ENCODE measurements at places on chromosomes 12 and 14.

DNA sequence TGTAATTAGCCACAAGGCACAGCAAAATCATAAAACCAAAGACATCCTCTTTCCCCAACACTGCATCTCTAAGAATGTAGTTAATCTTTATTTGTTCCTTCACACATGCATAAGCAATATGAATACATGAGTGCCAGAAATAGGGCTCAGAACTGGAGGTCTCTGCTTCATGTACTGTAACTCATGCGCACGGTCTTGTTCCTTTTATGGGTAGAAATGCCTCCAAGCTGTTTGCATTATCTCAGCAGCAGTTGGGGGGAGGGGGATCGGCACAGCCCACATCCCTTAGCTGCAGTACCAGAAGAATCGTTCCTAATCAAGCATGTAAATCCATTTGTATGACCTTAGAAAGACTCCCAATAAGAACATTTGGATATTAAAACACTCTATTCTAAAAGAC, 20.0 kb downstream of the RHOJ start:
- no peak for DNase-seq

- DNase-seq: no peak
These were observed 174.8 kb upstream of the ATF7IP start for GRCh38 chr12:14190694-14191093.

GRCh38 chr14:61435563-61436337, 114.4 kb downstream of the PRKCH start:
- no peak for DNase-seq

GRCh38 chr12:13152281-13152680, 44.2 kb upstream of the EMP1 start:
- no peak for DNase-seq

GRCh38 chr12:13023811-13024530, 20.2 kb upstream of the FAM234B start:
- peak; percentile 77 for DNase-seq

DNA sequence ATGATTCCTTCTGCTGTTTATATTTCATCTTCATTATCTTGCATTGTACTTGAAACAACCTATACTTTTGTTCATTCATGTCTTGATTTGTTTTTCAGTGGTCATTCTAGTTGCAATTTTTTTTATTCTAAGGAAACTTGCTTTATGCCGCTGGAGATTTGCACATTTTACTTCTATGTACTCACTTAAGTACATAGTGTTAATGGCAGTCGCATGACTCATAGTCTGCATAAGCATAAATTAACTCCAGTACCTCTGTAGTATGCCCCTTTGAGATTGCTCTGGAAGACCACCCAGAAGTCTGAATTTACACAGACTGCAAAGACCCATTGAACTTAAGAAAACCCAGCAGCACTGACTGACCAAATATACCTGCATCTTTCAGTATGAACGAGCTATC, 77.0 kb downstream of the MSRB3 start:
- peak; percentile 54 for DNase-seq

- DNase-seq: no peak
These were observed 620 bp downstream of the PGAM5 start for GRCh38 chr12:132711080-132711843.

GRCh38 chr12:15644700-15645099, 144.5 kb downstream of the EPS8 start:
- no peak for DNase-seq

GRCh38 chr14:104784846-104785707, 10.5 kb downstream of the AKT1 start:
- DNase-seq: no peak

DNA sequence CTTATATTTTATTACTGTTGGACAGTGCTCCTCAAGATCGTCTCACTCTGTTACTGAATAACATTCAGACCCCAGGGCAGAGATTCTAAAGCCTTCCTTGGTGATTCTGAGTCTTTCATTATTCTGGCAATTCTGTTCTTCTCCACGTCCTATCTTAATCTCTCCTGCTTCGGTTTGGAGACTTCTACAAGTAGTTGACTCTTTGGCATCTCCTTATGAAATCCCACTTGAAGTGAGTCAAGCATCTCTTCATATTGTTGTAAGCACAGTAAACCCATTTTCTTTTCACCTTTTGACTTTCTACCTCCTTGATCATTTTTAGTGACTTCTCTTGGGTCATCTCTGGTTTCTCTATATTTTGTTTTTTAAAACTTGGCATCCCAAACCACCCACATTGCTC, 132.8 kb downstream of the SAMD4A start:
- DNase-seq: no peak

DNA sequence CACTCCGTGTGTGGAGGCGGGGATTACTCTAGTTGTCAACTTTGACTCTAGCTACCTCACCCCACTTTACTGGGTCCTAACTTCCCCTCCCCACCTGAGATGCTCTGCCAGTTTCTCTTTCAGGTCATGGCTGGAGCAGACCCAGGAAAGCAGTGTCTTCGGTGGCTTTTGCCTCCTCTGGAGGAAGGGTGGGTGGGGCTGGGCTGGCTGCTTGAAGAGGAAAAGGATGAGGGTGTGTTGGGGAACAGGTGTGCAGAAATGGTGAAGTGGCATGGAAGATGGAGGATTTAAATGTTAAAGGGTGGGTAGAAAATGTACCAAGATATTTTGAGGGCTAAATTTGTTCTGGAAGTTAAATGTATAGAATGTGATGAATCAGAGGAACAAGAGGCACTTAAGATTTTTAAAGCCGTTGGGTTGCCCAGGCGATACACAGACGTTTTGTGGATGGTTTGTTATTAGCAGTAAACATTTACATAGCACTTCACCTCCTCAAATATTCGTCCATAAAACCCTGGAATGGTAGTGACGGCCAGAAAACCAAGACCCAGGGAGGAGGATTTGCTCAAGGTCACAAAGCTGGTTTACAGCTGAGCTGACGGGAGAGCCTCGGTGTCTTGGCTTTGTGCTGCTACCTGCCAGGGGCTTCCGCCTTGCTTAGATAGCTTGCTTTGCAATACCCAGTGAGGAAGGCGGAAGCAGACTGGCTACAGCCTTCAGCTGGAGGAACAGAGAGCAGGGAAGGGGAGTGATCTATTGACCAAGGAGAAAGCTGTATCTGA, 72.2 kb upstream of the PRMT8 start:
- no peak for DNase-seq

- no peak for DNase-seq
These were observed 163.3 kb upstream of the NTF3 start for GRCh38 chr12:5268424-5269210.

DNA sequence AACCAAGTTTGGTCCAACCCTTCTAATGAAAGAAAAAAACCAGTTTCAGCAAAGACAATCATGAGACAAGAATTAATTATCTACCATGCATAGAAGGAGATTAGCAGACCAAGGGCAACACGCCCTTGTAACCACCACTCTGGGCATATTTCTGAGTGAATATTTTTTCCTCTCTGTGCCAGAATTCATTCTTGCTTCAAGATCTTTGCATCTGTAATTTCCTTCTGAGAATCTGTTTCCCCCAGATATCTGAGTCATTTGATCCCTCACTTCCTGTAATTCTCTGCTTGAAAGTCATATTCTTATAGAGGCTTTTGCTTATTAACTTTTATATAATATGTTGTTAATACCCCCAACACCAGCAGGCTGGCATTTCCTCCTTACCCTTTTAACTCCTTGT, 243.7 kb downstream of the SLC16A7 start:
- no peak for DNase-seq

DNA sequence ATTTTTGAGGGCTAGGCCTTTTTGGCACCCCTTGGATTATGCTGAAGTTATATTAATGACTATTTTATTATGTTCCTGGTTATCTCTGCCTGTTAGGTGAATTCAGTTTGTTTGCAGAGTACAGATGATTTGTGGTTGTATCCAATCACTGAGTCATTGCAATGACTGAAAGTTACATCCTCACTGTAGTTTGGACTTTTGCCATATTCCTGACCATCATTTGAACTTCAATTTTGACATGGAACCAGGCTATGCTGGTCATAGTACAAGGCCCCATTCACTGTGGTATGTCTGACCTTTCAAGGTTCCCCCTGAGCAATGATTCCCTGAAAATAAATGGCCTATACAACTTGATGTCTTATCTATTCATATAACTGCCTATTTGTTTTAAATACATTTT, 621.0 kb downstream of the CCER1 start:
- peak; percentile 29 for DNase-seq

DNA sequence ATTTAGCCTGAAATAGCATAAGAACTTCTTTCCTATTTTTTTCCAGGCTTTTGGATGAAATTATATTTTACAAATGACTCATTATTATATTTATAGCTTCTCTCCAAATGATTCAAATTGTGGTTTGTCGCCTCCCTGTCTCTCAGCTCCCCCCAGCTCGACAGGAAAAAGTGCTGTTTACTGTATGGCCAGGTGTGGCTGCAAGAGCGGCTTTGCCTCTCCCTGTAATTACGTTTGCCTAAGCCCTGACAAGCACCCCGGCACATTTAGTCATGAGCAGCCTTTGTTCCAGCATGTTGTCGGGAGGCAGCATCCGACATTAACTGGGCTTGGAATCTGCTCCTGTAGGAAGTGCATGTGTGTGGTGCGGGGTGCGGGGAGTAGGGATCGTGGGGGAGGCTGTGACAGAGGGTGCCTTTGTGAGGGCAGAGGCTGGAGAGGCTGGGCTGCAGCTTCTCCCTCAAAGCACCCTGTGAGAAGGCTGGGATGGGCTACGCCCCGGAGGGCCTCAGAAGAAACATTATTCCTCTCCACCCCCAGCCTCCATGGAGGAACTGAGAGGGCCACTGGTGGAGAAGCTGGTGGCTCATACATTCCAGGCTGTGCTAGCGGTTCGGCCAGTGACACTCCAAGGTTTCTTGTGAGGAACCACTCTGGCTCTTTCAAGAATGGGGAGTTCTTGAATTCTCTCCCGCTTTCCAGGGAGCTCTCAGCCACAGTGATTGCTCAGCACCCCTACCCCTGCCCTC, 42.1 kb upstream of the CTDSP2 start:
- peak; percentile 65 for DNase-seq

GRCh38 chr12:31222620-31223222, 103.2 kb downstream of the SINHCAF start:
- no peak for DNase-seq

GRCh38 chr14:50451854-50452253, 55.2 kb upstream of the CDKL1 start:
- DNase-seq: no peak

GRCh38 chr14:93105362-93105761, 10.4 kb downstream of the ITPK1 start:
- peak; percentile 60 for DNase-seq

DNA sequence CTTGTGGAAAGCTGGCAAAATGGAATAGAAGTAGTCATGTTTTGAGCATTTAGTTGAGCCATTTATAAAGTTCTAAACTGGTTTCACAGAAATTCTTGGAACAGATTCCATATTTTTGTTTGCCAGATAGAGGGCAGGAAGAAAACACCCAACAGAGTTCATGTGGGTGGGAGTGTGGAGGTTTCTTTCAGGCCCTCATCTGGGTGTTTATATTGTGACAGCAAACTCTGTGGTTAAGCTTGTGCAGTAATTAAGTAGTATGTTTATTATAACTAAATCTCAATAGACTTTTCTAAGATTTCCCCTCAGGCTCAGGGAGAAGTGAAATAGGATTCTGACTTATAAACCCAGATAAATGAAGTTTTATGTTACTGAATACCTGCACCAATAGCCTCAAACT, 57.4 kb downstream of the SPPL3 start:
- no peak for DNase-seq

- DNase-seq: no peak
These were observed 343.1 kb downstream of the FSCB start for GRCh38 chr14:44163946-44164345.

- DNase-seq: no peak
These were observed 130.6 kb upstream of the BTG1 start for GRCh38 chr12:92276276-92276675.

DNA sequence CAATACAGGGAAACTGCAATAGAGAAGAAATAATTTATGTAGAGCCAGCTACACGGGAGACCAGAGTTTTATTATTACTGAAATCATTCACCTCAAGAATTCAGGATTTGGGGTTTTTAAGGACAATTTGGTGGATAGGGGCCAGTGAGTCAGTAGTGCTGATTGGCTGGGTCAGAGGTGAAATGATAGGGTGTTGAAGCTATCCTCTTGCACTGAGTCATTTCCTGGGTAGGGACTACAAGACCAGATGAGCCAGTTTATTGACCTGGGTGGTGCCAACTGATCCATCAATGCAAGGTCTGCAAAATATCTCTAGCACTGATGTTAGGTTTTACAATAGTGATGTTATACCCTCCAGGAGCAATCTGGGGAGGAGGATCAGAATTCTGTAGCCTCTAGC, 486.3 kb downstream of the LRIG3 start:
- DNase-seq: no peak

DNA sequence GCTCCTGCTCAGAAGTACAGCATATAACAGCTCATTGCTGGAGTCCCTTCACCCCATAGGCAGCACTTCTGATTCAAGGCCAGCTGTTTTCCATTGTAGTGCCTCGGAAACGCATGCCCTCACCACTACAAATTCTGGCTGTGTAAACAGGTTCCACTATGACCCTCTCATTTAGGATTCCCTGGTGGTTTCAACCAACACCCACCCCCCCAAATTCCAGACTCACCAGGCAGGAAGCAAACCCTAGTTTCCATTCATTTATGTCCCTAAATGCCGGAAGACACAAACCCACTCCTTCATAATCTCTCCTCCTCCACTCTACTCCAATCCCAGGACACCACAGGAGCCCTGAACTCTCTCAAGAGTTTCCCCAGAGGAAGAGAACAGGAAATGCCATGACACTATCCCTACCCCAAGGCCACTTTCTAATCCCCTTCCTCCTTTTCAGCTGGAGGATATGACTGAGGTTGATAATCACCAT, 75.9 kb upstream of the TMPO start:
- DNase-seq: peak; percentile 15

DNA sequence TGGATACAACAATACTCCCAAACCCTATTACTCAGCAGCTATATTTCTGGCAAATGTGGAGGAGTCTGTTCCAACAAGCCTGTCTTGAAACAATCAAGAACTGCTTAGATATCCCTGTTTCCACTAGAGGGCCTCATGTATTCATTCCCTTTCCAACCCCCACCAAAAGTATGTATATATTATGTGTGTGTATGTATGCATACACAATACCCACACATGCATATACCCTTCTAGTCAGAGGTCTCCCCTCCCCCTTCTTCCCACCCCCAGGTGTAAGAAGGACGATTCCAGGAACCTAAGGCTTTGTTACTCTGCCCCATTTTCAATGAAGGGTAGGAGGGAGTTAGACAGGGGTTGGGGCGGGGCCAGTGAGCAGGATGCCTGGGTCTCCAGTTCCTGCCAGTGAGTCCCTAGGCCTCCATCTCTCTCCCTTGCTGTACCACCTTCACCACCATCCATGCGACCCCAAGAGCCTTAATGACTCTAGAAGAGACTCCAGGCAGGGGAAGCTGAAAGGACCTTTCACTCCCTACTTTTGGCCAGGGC, at the start of gene DGKA:
TSS of gene DGKA (plus strand) at position 392 of the 546 bp plus-strand sequence. CDS start 5,342 bp downstream, outside the sequence.
- peak; percentile 78 for DNase-seq
